ENCODE measurements at places on chromosomes 12 and 14. TPM values are rescaled to one million over a fixed set of nuclear protein-coding genes. Genes with fewer than 3 reads are reported as not detected.

DNA sequence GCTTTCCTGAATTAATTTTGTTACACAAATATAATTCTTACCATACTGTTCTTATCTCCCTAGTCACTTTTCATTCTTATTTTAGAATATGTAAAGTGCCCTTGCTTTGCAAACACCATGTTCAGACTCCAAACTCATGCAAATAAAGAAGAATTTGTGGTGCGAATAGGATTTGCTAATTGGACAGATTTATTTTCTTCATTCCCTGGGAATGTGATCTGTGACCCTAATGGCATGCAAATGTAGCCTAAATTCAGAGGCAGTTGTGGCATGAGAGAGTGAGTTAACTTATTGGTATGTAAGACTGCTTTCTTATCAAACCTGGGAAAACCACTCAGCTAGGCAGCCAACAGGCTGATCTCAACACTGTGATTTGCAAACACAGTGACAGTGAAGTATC lies 10.0 kb downstream of the CAPZA3 start:
- no peak for DNase-seq

The STXBP6 gene
- total RNA-seq = not detected

GRCh38 chr12:62426089-62426488 lies 40.5 kb upstream of the MON2 start:
- DNase-seq = no peak

The GNG2 gene
- total RNA-seq = 126 TPM

The GPR84 gene
- 2.3 TPM for total RNA-seq

The OR6C6 gene
- total RNA-seq = not detected

The MANSC4 gene
- total RNA-seq = not detected

- DNase-seq = no peak
Measured at GRCh38 chr12:124852329-124852831, 11.3 kb downstream of the SCARB1 start.

The TAS2R20 gene
- total RNA-seq = 2.1 TPM

GRCh38 chr12:6824901-6825381 lies 3.3 kb upstream of the P3H3 start:
- no peak for DNase-seq

The SLC8A3 gene
- total RNA-seq = 0.24 TPM

All from activated T-helper 1 cell treated with anti-CD3 and anti-CD28 coated beads, Interleukin-12 subunit alpha, Interleukin-12 subunit beta, Interleukin-2, Interleukin-4 antibody, amounts not matched to agents 30 ng/mL and 10 ng/mL and 1 ng/mL, durations not matched to agents 14 hours and 24 hours and 36 hours (primary cell).